CD4-positive, CD25-positive, alpha-beta regulatory T cell (primary cell): ENCODE measurements at places on chromosomes 3 and 15.

DNA sequence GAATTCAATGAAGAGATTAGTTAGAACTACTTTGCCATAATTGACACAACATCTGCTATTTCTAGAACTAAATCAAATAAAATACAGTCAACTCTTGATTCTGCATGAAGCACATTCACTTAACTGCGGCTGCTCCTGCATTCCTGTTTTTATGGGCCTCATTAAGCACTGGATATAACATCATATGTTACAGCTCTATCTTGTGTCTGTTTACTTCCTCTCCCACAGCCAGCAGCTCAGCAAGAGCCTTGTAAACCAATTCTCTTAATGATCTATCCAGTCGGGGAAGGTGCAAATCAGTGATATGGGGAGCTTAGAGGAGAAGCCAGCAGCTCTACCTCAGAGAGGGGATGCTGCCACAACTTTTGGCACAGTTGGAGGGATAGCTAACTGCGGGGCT lies 329.2 kb downstream of the ARRDC4 start:
- no peak for DNase-seq

- no peak for DNase-seq
Observed at GRCh38 chr15:26910715-26911114, 43.9 kb downstream of the GABRA5 start.

GRCh38 chr3:136276049-136276755 lies 26.1 kb downstream of the PCCB start:
- no peak for DNase-seq

- DNase-seq, result no peak
Observed at GRCh38 chr3:139470199-139470598, 6.1 kb downstream of the RBP2 start.

DNA sequence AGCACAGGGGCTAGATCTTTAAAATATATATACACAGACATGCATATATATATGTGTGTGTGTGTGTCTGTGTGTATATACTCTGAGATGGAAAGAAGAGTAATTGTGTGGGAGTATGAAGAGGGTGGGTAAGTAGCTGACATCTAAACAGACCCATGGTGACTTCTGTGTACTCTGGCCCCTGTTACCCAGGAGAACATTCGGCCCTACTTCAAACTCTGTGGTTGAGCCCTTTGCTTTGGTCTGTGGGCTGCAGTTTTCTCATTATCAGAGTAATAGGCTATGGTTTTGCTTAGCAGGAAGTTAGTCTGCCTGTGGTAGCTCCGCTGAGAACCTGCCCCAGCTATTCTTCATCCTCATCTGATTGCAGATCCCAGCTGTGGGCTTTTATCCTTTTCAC lies 141.4 kb downstream of the RBPMS2 start:
- peak; percentile 41 for DNase-seq

GRCh38 chr15:40407330-40407990 lies 1.9 kb downstream of the IVD start:
- no peak for DNase-seq

DNA sequence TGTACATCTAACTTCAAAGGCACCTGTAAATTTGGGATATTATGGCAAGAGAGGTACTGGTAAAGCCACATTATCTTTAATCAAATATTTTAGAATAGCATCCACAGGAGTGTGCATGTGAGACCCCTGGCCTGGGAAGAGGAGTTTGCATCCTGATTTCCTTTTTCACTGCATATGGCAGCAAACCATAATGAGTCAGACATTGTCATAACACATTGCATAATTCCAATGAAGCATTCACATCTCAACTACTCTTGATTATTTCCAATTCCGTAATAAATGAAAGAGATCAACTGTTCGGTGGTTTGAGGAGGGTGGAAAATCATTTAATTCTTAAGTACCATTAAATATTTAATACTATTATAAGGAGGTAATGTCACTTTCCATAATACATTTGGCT lies 215.0 kb downstream of the MECOM start:
- no peak for DNase-seq

DNA sequence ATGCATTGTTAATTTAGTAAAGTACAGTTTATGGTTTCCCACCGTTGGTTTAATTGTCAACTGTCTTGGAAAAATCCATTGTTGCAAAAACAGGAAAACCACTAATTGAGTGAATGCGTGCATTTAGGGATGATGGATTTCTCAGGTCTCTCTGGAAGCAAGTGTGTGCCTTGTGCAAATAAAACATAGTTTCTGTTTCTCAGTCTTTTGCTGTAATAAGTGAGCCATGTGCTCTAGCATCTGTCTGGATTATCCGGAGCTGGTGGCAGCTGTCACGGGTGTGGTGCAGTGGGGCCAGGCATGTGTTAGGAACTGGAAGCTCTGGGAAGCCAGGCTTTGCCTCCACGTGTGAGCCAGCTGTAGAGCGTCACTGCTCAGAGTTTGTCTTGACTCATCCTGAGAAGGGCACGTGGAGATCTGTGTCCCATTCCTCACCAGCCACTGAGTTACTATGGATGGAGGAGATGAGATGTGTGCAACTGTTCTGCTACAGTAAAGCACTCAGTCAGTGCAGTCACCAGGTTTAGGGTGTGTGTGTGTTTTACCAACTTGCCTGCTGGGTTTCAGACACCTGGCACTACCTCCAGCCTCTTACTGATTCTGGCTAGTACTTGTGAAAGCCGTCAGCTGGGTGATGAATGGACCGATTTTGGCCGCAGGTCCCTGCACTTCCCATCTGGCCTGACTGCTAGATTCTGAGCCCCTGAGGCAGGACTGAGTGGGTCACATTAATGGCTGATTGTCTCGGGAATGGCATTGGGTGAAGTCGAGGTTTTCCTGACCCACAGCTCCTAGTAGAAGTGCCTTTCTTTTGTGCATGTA lies 7.2 kb downstream of the APBA2 start:
- no peak for DNase-seq

DNA sequence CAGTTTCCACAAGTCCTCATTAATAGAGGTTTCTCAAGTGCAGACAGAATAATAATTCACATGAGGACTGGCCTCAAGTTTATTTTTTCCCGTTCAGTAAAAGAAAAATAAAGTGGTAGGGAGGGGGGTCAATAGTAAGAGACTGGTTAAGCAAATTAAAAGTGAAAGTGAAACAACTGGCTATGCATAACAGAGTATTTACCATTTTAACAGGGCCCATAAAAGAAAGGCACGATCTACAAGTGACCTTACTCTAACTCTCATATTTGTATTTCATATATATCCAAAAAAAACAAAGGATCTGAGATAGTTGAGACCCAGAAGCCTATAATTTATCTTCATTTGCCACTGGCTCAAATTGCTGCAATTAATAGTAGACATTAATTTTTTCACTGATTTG lies 686.3 kb downstream of the NTRK3 start:
- no peak for DNase-seq

GRCh38 chr15:62771234-62771633 lies 271.3 kb upstream of the TPM1 start:
- DNase-seq, result no peak

GRCh38 chr15:58918239-58918638 lies 15.2 kb downstream of the SLTM start:
- no peak for DNase-seq

DNA sequence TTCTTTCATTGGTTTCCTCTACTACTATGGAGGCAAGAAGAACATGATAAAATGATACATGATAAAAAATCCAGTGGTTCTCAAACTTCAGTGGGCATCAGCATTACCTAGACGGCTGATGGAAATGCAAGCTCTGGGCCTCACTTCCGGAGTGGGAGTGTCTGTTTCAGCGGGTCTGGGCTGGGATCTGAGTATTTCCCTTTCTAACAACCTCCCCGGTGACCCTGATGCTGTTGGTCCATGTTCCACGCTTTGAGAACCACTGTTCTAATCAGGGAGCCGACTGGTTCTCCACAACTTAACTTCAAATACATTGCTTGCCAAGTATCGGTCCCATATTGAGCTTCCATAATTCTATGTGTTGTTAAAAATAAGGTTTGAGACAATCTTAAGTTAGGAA lies 712.3 kb upstream of the LMCD1 start:
- no peak for DNase-seq

DNA sequence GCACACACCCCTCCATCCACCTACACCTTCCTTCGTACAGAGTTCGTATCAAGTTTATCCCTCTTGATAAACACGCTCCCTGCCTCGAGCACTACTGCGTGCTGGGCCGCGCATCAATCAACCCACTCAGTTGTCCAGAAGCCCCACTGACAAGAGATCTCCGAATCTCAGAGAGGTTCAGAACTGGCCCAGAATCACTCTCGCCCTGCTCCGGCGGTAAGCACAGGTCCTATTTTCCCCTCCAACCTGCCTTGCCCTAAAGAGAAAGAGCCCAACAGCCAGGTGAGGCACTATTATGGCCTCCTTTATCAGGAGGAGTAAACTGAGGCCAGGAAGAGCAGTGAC lies 494 bp upstream of the NISCH start:
- no peak for DNase-seq

DNA sequence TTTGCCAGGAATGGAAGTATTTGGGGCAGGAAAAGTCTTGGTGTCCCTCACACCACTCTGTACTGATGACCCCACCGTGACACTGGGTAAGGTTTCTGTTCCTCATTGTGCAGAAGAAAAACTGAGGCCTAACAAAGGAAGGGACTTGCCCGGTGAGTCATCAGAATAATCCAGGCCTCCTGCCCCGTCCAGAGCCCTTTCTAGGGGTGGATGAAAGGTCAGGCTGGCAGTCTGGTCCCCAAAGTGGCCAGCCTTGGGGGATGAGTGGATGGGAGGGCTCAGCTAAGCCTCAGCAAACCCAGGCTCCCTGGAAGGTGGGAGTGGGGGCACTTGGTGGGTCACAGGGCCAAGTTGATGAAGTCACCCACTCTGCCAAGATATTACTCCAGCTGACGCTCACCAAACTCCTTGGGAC lies 2.3 kb upstream of the DNAH1 start:
- no peak for DNase-seq

DNA sequence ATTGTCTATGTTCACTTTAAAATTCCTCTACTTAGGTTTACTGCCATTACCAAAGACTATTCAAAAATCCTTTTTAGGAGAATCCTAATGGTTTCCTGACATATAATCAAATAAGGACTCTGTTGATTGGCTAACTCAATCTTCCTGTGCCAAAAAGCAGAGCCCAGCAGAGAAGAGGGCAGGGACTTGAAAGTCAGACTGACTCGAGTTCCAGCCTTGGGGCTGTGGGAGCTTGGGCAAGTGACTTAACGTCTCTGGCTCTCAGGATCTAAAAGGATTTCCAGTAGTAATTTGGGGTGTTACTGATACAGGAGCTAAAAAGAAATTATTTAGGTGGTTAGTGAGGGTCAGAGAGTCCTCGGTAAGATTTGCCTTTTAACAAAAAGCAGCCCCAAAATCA lies 10.9 kb downstream of the CCR5 start:
- DNase-seq, result no peak
